ENCODE measurements at places on chromosomes 2 and 18.

DNA sequence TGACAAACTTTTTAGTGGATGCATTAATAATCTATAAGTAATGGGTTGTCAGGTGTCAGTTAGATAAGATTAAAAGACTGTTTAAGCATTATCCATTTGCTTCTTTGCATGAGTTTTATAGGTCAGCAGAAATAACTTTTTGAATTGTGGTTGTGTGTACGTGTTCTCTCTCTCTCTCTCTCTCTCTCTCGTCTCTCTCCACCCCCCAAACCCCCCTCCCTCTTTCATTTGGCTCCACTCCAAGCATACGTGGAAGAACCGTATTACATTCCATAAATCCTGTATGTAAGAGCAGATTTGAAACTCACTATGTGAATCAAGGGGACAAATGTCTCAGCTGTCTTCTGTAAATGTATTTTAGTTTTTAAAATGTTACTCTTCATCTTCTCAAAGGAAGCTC, 120.2 kb downstream of the MEIS1 start:
- no peak for DNase-seq

DNA sequence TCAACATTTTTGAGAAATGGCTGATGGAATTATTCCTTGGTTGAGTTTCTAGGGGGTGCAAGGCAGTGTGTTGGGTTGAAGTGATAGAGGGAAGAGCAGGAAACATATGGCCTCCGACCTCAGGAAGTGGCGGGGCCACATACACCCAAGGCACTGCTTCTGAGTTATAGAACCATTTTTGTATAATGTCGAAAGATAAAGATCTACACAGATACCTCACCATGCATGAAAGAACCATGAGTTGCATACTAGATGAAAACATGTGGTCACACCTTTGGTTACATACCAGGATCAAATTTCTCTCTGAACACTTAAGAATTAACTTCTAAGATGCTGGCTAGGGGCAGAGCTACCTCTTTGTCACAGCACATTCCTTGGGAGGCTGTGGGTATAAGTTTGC, 23.2 kb downstream of the LAMA3 start:
- no peak for DNase-seq

DNA sequence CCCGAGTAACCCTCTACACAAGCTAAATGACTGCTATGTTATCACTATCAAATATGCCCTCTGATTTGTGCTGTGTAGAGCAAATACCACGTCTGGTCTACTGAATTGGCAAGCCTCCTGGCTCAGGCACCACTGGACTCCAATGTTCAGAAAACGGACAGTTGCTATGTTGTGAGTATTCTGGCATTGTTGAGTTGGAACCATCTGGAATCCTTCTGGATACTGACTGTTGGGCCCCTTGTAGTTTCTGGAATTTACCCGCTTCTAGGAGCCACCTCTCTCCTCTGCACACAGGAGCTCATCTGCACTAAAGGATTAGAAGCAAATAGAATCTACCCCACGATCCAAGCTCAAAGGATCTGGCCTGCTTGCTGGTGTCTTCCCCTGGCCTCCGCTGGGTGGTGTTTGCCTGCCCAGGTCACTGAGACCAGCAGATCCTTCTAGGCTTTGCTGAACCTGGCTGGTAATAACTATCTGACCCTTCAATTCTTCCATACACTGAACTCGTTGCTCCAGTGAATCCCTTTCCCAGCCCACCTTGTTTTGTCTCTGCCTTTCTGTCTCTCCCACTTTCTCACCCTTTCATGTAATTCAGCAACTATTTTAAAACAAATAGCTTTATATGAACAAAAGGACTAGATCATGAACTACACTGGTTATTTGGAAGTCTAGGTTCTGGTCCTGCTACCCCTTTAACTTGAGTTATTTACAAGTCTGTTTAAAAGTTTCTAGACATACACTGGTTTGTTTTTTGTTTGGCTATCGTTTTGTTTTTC, 2.1 kb upstream of the HAAO start:
- DNase-seq, result no peak

GRCh38 chr2:196262606-196263005, 91.2 kb upstream of the STK17B start:
- no peak for DNase-seq

- no peak for DNase-seq
Measured at GRCh38 chr2:126668254-126668653, 12.3 kb downstream of the GYPC start.

DNA sequence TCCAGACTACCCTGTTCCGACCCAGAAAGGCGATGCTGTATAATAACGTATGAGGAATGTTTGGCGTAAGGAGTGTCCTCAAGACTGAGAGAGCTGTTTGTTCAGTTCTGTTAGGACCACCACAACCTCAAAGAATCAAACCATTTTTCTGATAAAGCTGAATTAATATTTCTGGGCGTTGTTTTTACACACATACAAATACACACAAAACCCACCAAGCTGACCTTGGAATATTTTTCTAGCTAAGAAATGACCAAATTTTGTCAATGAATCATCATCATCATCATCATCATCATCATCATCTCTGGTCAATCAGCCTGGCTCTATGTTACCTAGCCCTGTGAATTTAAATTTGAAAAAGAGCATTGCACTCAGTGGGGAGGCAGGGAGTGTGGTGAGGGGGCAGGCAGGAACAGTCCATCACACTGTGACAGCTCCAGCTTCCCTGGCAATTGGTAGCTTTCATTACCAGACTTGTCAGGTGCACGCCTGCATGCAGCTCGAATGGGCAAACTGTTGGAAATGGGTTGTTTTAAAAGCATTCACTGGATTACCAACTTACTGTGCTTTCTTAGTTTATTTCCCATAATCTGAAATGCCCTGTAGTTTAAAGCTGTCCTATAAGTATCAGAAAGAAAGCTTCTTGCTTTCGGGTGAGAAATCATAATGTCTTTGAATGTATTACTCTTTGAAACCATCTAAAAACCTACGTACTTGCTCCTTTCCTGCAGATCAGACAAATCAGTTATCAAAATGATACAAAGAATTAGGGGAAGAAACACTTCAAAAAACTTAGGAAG, 6.9 kb upstream of the POU3F3 start:
- no peak for DNase-seq

DNA sequence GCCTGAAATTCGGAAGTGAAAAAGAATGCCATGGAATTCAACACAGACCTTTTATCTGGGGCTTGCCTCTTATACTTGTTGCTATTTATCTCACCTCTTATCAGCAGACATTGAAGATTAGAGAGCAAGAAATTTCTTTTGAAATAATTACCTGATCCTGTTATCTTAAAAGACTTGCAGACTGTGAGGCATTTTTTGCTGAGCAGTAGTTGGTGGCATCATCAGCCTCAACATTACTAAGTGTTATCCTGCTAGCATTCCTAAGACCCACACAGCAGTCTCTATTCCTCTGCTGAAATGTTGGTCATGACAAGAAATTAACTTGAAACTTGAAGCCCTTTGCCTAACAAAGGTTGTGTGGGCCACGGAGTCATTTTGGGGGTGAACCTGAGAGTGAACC, 186.5 kb downstream of the TRIB2 start:
- no peak for DNase-seq

GRCh38 chr2:216426938-216427337, 14.7 kb downstream of the SMARCAL1 start:
- no peak for DNase-seq

- DNase-seq, result no peak
Measured at GRCh38 chr2:157825885-157826284, 50.2 kb downstream of the ACVR1 start.

DNA sequence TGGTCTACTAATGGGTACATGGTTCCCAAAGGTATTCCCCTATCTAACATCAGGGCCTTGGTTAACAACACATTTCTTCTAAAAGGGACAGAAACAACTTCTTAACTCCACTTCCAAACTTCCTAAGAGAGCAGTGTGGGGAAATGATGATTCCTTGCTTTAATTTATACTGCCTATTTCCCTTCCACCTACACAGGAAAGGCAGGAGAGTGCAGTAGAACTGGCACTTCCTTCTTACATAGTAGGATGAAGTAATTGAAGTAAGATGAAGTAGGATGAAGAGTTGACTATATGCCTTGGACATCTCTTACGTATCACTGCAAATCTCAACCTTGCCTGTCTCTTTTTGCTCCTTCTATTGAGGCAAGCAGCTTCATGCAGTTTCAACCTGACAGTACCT, 54.7 kb downstream of the CD28 start:
- no peak for DNase-seq

DNA sequence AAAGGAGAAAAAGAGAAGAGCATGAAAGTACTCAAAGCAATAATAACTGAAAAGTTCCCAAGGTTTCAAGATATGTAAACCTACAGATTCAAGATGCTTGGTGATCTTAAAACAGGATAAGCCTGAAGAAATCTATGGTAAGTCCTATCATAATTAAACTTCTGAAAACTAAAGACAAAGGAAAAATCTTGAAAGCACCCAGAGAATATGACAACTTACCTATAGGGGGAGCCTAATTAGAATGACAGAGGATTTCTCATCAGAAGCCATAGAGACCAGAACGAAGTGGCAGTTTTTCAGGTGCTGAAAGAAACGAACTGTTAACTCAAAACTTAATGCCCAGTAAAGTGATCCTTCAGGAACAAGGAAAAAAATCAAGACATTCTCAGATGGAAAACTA, 59.7 kb downstream of the XDH start:
- DNase-seq, result no peak

DNA sequence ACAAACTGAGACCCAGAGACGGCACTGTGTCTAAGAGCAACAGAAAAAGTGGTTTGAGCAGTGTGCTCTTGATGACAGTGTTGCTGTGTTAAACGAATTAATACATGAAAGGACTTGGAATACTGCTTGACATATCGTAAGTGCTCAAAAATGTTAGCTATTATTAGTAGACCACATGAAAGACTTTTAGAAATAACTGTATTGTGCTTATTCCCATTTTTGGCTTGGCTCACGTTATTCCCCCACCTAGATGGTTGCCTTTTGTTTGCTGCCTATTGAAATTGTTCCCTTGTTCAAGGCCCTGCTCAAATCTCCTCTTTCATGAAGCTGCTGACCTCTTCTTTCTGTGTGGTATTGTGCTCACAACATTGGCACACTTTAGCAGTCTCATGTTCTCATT, 27.8 kb upstream of the C2orf74 start:
- DNase-seq, result no peak

- DNase-seq, result no peak
Measured at GRCh38 chr2:240644171-240644651, 18.9 kb downstream of the GPR35 start.

DNA sequence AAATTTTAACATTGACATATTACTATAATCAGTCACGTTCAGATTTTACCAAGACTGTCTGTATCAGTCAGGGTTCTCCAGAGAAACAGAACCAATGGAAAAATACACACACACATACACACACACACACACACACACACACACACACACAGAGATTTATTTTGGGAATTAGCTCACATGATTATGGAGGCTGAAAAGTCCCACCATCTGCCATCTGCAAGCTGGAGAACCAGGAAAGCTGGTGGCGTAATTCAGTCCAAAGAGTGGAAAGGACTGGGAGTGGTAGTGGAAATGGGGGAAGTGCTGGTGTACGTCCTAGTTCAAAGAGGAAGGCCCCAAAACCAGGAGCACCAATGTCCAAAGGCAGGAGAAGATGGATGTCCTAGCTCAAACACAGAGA, 166.4 kb downstream of the AKAIN1 start:
- no peak for DNase-seq

DNA sequence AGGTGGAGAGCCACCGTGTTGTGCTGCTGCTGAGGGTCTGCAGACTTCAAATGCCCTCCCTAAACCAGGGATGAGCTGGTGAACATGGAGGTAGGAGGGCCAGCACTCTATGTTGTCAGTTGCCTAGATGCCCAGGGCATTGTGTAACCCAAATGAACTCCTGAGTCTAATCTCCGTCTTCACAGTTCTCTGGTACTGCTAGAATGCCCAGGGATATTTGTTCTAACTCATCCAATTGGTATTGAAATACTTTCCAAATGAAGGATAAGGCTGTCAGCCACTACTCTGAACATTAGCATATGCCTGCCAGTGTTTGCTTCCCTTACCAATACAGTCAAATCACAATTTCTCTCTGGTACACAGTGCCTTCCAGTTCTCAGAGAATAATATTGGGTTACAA, 492.6 kb downstream of the SLC4A3 start:
- DNase-seq, result no peak

DNA sequence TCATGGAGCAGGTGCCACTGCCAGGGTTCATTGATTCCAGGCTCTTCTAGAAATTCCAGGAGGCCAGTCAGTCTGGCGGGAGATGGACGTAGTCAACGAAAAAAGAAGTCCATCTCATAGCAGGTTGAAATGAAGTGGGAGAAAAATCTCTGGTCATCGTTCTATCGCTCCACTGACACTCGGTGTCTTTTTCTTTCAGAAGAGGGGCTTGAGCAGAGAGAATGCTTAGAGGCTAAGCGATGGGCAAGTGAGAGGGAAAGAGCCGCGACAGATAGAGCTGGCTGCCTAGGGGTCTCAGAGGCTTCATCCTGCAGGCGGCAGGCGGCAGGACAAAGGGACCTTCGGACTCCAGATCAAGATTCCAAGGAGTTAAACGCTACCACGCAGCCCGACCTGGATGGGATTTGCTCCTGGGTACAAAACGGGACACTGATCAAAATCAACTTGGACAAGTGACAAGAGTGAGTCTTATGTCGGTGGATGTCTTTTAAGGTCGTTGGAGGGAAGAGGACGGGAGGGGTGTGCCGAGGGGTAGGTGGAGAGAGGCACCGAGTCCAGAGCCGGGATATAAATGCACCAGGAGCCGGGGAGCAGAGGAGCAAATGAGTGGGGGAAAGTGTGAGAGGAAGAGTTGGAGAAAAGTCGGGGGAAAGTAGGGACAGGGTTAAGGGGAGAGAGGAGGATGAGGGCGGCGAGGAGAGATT, 677 bp upstream of the TMEM178A start:
- no peak for DNase-seq

DNA sequence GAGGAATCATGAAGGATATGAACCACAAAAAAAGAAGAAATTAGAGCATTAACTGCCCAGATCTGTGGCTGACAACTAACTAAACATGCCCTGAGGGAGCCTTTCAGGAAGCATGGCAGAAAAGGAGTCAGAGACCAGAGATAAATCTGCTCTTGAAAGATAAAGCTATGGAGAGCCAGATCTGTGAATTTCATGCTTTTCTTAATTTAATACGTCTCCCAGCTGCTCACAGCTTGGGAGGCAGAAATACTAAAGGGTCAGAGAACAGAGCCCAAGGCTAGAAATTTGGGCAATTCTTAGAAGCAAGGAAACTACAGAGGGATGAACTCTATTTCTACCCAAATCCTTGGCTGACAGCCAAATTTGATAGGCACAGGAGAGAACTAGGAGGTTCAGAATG, 223.0 kb upstream of the DPP10 start:
- DNase-seq, result no peak

GRCh38 chr2:217065695-217066405, 206.0 kb upstream of the TNP1 start:
- no peak for DNase-seq

GRCh38 chr2:188306271-188306670, 14.6 kb downstream of the GULP1 start:
- DNase-seq, result no peak

GRCh38 chr2:237432484-237433092, 18.6 kb upstream of the COL6A3 start:
- DNase-seq, result no peak

- DNase-seq, result no peak
Measured at GRCh38 chr2:210474776-210475175, 1.8 kb downstream of the LANCL1 start.

GRCh38 chr2:36658277-36658748, 38.2 kb upstream of the VIT start:
- DNase-seq, result no peak
